ENCODE measurements at places on chromosomes 1 and 21. TPM values are rescaled to one million over a fixed set of nuclear protein-coding genes. Genes with fewer than 3 reads are reported as not detected.

The VANGL2 gene
- 7.5 TPM for total RNA-seq

The CFHR3 gene
- 0.24 TPM for total RNA-seq

The LIN9 gene
- total RNA-seq: 3.5 TPM

GRCh38 chr1:30111431-30111830 lies 612.0 kb downstream of the MATN1 start:
- no peak for DNase-seq

- no peak for DNase-seq
Measured at GRCh38 chr21:34180826-34181359, 107.5 kb downstream of the MRPS6 start.

GRCh38 chr1:206872139-206872538 lies 6.7 kb downstream of the IL20 start:
- DNase-seq: no peak
